ENCODE measurements at places on chromosomes 5 and 9. TPM values are rescaled to one million over a fixed set of nuclear protein-coding genes. Genes with fewer than 3 reads are reported as not detected.

The GBA2 gene
- 71.4 TPM for total RNA-seq

The SPINK6 gene
- total RNA-seq: 0.42 TPM

The ST6GALNAC4 gene
- total RNA-seq: 62.5 TPM

The SPINK4 gene
- total RNA-seq: not detected

The CXCL14 gene
- 57.2 TPM for total RNA-seq

The F2RL2 gene
- total RNA-seq: 0.10 TPM

The FAXDC2 gene
- 41.9 TPM for total RNA-seq

GRCh38 chr5:177290816-177291596, 12.5 kb downstream of the RAB24 start:
- no peak for DNase-seq
- H3K4me3 ChIP-seq: no peak overlapping the region
- H3K36me3 ChIP-seq: no peaks in the 10 kb centered on the region
- H3K27me3 ChIP-seq: no peaks in the 10 kb centered on the region
- no peaks in the 10 kb centered on the region for H3K4me1 ChIP-seq
- H3K27ac ChIP-seq: no peak overlapping the region

- no peak for DNase-seq
- no peaks in the 10 kb centered on the region for H3K36me3 ChIP-seq
- H3K27me3 ChIP-seq: no peaks in the 10 kb centered on the region
- no peak overlapping the region for H3K4me3 ChIP-seq
- H3K27ac ChIP-seq: no peak overlapping the region
Observed at GRCh38 chr5:130099008-130099407, 194.7 kb downstream of the CHSY3 start.

- no peak overlapping the region for H3K4me3 ChIP-seq
- no peaks in the 10 kb centered on the region for H3K36me3 ChIP-seq
- no peaks in the 10 kb centered on the region for H3K27me3 ChIP-seq
- no peak for DNase-seq
Observed at GRCh38 chr5:61303346-61303745, 28.7 kb upstream of the ZSWIM6 start.

DNA sequence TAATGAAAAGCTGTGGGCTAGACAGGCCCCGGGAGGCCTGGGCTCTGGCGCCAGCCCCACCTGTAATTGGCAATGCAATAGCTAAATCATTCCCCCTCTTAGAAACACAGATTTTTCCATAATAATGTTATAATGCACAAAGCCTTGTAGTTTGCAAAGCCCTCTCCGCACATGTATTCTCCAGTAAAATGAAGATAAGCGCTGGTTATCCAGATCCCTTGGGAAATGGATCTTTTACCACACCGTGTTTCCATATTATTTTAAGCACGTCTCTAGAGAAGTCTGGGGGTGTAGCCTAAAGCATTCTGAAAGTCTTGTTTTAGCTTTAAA, 1.1 kb upstream of the APBA1 start:
- no peaks in the 10 kb centered on the region for H3K27me3 ChIP-seq
- H3K4me3 ChIP-seq: peak overlapping the region; percentile 81
- no peak for DNase-seq
- peaks cover 22% of the 10 kb centered on the region for H3K4me1 ChIP-seq

DNA sequence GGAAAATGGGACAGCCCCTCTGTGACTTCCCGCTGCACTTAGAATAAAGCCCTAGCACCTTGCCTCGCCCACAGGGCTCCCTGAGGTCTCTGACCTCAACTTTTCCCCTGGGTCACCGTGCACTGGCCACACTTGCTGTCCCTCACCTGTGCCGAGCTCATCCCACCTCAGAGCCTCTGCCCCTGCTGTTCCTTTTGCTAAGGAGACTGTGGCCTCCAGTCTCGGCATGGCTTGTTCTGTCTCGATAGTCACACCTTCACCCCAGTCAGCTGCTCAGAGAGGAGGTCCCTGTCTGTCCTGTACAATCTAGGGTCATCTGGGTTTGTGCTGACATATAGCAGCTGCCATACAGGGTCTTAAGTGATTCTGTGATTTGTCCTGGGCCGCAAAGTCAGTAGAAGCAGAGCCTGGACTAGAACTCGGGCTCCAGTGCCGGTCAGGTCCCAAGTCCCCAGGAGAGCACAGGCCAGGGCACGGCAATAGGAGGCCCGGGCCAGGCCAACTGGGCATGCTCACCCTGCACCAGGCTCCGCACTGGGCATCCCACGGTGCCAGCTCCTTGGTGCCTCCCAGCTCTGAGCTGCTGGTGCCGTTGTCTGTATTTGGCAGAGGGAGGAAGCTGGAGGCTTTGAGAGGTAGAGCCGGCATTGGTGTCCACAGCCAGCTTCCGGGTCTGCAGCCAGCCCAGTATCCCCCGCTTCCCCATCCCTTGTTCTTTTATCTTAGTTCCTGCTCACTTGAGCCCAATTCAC, 35.2 kb downstream of the NCS1 start:
- no peak overlapping the region for H3K4me3 ChIP-seq
- H3K27ac ChIP-seq: no peak overlapping the region
- DNase-seq: no peak
- no peaks in the 10 kb centered on the region for H3K27me3 ChIP-seq
- H3K4me1 ChIP-seq: no peaks in the 10 kb centered on the region
- H3K36me3 ChIP-seq: no peaks in the 10 kb centered on the region

GRCh38 chr5:130571076-130571475, 594.0 kb downstream of the HINT1 start:
- H3K4me1 ChIP-seq: no peaks in the 10 kb centered on the region
- no peaks in the 10 kb centered on the region for H3K27me3 ChIP-seq
- peak; percentile 7 for DNase-seq
- H3K36me3 ChIP-seq: no peaks in the 10 kb centered on the region

GRCh38 chr5:138468966-138469539, 3.8 kb downstream of the EGR1 start:
- DNase-seq: peak; percentile 36
- peaks cover 8% of the 10 kb centered on the region for H3K27me3 ChIP-seq
- H3K4me1 ChIP-seq: peaks cover 16% of the 10 kb centered on the region
- no peaks in the 10 kb centered on the region for H3K36me3 ChIP-seq
- no peak overlapping the region for H3K27ac ChIP-seq

DNA sequence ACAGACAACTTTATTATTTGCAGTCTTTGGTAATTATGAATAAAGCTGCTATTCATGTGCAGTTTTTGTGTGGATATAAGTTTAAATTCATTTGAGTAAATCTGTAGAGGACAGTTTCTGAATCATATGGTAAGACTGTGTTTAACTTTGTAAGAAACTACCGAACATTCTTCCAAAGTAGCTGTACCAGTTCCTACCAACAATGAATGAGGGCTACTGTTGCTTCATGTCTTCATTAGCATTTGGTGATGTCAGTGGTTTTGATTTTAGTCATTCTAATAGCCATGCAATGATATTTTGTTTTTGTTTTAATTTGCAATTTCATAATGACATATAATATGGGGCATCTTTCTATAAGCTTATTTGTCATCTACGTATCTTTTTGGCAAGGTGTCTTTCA, 501.3 kb upstream of the RORB start:
- H3K27ac ChIP-seq: no peak overlapping the region
- no peaks in the 10 kb centered on the region for H3K27me3 ChIP-seq
- no peak overlapping the region for H3K4me3 ChIP-seq
- no peaks in the 10 kb centered on the region for H3K36me3 ChIP-seq
- no peaks in the 10 kb centered on the region for H3K4me1 ChIP-seq

DNA sequence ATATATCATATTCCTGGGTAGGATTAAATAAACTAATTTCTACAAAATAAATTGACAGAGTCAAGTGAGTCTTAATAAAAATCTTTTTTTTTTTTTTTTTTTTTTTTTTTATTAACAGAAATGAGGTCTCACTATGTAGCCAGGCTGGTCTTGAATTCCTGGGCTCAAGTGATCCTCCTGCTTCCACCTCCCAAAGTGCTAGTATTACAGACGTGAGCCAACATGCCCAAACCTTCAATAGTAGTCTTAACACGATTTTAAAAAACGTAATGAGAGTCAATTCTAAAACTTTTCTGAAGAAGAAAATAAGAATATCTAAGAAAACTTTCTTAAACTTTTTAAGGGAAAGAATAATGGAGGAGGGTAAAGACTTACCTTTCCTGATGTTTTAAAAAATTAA, 84.2 kb downstream of the YIPF5 start:
- H3K27ac ChIP-seq: no peak overlapping the region
- no peak overlapping the region for H3K4me3 ChIP-seq
- DNase-seq: no peak
- no peaks in the 10 kb centered on the region for H3K4me1 ChIP-seq
- H3K27me3 ChIP-seq: no peaks in the 10 kb centered on the region

- H3K4me1 ChIP-seq: no peaks in the 10 kb centered on the region
- H3K36me3 ChIP-seq: no peaks in the 10 kb centered on the region
- H3K4me3 ChIP-seq: no peak overlapping the region
- H3K27me3 ChIP-seq: no peaks in the 10 kb centered on the region
- peak overlapping the region; percentile 16 for H3K27ac ChIP-seq
Observed at GRCh38 chr5:97229196-97229595, 46.1 kb upstream of the RIOK2 start.

DNA sequence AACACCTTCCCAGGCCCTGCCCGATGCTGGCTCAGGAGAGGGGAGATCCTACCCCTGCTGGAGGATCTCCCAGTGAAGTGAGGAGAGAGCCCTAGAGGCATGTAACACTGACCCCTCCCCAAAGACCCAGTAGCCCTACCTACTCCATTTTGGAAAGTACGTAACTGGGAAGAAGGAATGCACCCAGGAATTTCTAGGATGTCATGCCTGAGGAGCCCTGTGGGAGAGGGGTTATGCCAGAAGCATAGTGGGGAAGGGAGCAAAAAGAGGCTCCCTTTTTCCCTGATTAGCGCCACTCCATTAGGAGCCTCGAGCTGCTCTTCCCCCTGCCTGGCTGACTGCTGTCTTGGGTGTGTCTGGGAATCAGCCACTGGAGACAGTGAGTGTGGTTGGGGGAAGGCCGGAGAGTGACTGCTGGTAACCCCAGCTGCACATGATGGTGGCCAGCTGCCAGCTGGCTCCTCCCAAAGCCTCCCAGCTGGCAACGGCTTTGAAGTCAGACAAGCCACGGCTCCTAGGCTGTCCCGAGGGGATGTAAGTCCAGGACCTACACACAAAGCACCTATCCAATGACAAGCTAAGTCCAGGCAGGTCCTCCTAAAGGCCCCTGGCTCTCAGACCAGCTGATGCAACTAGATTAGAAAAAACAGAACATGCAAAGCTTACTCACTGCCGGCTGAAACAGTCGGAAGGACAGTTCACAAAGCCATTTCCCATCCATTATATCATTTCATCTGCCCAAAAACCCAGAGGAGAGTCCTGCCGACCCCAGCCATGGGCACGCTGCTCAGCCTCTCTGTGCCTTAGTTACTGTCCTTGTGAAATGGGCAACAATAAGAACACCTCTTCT, 136.5 kb upstream of the ABCA1 start:
- H3K36me3 ChIP-seq: no peaks in the 10 kb centered on the region
- H3K27ac ChIP-seq: peak overlapping the region; percentile 91
- DNase-seq: peak; percentile 93
- H3K27me3 ChIP-seq: no peaks in the 10 kb centered on the region

DNA sequence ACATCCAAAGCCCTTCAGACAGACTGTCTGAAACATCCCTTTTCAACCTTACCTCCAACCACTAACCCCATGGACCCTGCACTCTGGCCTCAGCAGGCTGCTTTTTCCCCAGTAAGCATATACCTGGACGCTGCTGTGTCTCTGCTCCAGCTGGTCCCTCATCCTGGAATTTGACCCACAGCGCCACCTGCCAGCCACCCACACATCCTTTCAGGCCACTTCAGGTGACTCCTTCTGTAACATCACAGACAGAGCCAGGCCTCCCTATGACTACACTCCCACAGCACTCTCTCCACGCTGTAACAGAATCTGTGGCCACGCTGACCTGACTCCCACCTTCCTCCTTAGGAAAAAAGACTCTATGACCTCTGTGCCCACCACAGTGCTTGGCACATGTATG, 3.4 kb downstream of the MGAT1 start:
- no peaks in the 10 kb centered on the region for H3K27me3 ChIP-seq
- peaks cover 39% of the 10 kb centered on the region for H3K4me1 ChIP-seq
- no peak overlapping the region for H3K27ac ChIP-seq
- DNase-seq: no peak
- no peak overlapping the region for H3K4me3 ChIP-seq

DNA sequence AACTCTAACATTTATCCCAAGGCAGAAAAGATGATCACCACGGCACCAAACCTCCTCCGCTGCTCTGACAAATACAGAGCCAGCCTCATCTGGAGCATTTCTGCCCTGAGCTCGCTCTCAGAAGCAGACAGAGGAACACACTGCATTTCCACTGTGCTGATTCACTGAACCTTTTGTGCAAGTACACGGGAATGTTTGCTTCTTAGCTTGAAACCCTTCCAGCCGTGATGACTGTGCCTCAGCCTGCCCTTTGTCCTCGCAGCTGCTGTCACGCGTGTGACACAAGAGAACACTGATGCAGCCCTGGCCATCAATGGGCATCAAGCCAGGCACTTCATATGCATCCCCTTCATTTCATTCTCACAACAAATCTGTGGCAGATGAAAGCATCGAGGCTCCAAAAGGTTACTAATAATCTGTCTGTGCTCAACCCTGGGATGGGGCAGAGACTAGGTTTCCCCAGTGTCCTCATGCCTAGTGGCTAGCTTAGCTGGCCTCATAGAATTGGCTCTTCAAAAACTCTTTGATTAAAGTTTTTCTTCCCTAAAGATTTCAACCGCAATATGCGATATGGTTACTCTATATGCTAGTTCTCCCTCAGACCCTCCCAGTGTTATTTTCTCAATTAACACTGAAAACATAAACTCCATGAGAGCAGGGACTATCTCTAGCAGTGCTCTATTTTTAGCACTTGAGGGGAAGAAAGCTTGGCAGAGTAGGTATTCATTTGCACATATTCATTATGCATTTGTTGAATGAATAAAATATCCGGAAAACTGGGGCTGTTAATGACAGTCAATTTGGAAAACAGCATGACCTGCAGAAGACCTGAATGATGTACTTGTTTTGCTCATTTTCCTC, 7.3 kb downstream of the CDC14B start:
- H3K4me1 ChIP-seq: no peaks in the 10 kb centered on the region
- no peak overlapping the region for H3K27ac ChIP-seq
- no peaks in the 10 kb centered on the region for H3K36me3 ChIP-seq

DNA sequence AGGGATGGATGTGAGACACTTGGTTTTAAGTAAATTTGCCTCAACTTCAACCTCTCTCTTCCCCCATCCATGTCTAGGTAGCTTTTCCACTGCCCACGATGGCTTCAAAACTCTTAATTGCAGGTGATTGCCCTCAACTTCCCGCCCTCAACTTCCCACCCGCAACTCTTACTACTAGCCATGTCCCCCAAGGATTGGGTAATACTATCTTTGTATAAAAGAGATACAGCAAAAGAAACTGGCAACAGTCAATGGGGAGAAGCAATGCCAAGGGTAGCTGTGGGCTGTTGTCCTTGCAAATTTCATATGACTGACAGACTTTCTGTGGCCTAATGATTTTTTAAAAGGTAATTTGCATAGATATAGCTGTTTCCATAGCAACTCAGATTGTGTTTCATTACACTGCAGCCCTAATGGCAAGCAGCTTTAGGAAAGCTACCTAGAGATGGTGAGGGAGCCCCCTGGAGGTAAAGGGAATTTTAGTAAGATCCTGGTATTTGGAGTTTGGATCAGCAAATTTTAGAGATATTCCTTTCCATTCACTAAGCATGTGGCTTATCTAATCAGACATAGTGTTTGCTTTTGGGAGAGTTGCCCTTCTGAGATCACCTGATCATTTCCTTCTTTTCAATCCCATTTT, 421.5 kb upstream of the DAP start:
- no peak overlapping the region for H3K27ac ChIP-seq
- H3K4me1 ChIP-seq: no peaks in the 10 kb centered on the region
- H3K36me3 ChIP-seq: no peaks in the 10 kb centered on the region
- H3K4me3 ChIP-seq: no peak overlapping the region
- H3K27me3 ChIP-seq: no peaks in the 10 kb centered on the region
- no peak for DNase-seq

GRCh38 chr9:81874250-81874649, 54.0 kb upstream of the SPATA31D4 start:
- no peaks in the 10 kb centered on the region for H3K4me1 ChIP-seq
- H3K27me3 ChIP-seq: no peaks in the 10 kb centered on the region
- H3K4me3 ChIP-seq: no peak overlapping the region
- no peak overlapping the region for H3K27ac ChIP-seq
